T-cell (primary cell): ENCODE measurements at places on chromosomes 12 and 14.

DNA sequence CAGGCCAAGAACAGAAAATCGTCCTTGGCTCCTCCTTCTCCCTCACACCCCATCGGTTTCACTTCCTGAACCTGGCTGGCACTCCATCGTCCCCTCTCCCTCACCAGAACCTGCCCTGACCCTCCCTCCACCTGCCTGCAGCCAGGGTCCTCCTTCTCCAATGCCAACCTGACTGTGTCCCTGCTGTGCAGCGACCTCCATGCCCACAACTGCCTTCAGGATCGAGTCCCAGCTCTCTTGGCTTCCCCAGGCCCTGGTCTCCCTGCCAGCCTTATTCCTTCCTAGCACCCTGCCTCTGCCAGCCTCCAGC lies 19.8 kb downstream of the HVCN1 start:
- H3K4me3 ChIP-seq = no peak overlapping the region
- peaks cover 7% of the 10 kb centered on the region for H3K36me3 ChIP-seq
- H3K27ac ChIP-seq = no peak overlapping the region
- H3K4me1 ChIP-seq = peaks cover 2% of the 10 kb centered on the region
- no peak for DNase-seq

- DNase-seq = no peak
- H3K27ac ChIP-seq = no peak overlapping the region
- no peak overlapping the region for H3K4me3 ChIP-seq
- H3K4me1 ChIP-seq = no peaks in the 10 kb centered on the region
- H3K36me3 ChIP-seq = no peaks in the 10 kb centered on the region
- H3K27me3 ChIP-seq = no peaks in the 10 kb centered on the region
Measured at GRCh38 chr12:121861636-121862254, 3.1 kb upstream of the HPD start.

DNA sequence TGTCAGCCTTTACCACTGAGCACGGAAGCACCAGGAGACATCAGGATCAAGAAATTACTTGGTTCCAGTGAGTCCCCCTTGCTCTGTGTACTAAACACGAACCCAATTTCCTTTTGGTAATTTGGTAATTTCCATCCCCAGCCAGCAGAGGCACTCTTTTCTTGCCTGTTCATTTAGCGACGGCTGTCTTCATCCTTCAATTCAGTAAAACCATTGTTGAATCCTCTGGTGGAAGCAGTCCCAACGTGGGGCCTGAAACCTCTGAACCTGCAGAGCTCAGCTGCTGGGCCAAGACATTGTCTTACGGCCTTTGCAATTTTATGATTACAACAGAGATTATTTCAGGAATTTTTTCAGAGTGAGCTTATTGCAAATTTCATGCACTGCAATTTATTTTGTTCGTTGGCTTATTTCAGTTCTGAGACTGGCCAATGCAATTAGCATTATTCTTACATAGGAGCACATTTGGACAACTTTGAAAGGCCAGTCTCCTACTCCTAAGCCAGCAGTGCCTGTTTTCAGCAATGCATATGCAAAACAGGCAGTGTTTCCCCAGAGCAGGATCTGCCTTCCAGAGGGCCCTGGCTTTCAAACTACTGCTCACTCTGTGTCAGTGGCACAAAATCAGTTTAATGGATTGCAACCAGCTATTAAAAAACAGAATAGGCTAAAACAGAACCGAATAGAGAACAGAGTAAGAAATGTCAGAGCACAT lies 372.9 kb upstream of the TMEM132C start:
- no peaks in the 10 kb centered on the region for H3K27me3 ChIP-seq
- H3K4me1 ChIP-seq = no peaks in the 10 kb centered on the region
- no peak overlapping the region for H3K4me3 ChIP-seq
- H3K27ac ChIP-seq = no peak overlapping the region
- no peaks in the 10 kb centered on the region for H3K36me3 ChIP-seq

- no peak overlapping the region for H3K4me3 ChIP-seq
- DNase-seq = no peak
- H3K27me3 ChIP-seq = peaks cover 41% of the 10 kb centered on the region
- H3K36me3 ChIP-seq = no peaks in the 10 kb centered on the region
- no peaks in the 10 kb centered on the region for H3K4me1 ChIP-seq
Measured at GRCh38 chr14:103142721-103143302, 19.6 kb downstream of the TNFAIP2 start.
